ENCODE measurements at places on chromosomes 1 and 21. TPM values are rescaled to one million over a fixed set of nuclear protein-coding genes. Genes with fewer than 3 reads are reported as not detected.

DNA sequence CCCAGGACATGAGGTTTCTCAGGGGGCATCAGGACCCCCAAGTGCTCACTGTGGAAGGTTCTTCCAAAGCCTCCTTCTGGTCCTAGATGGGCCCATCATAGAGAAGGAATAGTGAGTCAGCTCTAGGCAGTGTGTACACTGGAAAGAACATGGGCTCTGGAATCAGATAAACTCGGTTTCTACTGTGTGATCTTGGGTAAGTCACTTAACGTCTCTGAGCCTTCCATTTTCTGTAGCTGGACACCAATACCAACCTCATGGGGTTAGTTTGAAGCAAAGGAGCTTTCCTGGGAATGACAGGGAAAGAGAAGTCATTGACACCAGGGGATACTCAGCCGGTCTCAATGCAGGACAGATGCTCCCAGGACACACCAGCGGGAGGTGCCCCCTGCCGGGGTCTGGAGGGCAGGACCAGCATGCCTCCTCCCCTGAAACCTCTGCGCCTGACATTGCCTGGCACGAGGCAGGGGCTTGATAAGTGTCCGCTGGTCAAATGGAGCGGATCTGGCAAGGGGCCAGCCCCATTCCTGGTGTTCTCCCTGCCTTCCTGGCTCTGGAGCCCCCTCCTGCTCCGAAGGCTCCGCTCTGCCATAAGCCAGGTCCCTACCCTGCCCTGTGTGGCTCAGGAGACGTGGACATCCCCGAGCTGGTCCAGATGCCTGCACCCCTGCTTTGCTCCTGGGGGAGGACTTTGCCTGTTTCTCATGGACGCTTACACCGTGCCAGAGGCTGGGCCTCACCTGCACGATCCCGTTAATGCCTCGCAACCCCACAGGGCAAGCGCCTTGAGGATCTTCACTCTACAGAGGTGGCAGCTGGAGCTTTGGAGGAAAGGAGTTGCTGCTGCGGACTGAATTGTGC lies 52.8 kb downstream of the EDN2 start:
- no peak for DNase-seq
- peaks cover 4% of the 10 kb centered on the region for H3K4me1 ChIP-seq
- H3K27ac ChIP-seq, result no peak overlapping the region
- H3K27me3 ChIP-seq, result peaks cover 10% of the 10 kb centered on the region

- DNase-seq, result no peak
- H3K4me3 ChIP-seq, result no peak overlapping the region
- no peak overlapping the region for H3K27ac ChIP-seq
- no peaks in the 10 kb centered on the region for H3K4me1 ChIP-seq
- H3K36me3 ChIP-seq, result no peaks in the 10 kb centered on the region
Observed at GRCh38 chr1:197927908-197928665, 10.9 kb downstream of the LHX9 start.

GRCh38 chr1:22038036-22038435 lies 14.5 kb upstream of the CDC42 start:
- no peaks in the 10 kb centered on the region for H3K36me3 ChIP-seq
- peaks cover 34% of the 10 kb centered on the region for H3K4me1 ChIP-seq
- no peak overlapping the region for H3K4me3 ChIP-seq
- no peaks in the 10 kb centered on the region for H3K27me3 ChIP-seq
- DNase-seq, result no peak

DNA sequence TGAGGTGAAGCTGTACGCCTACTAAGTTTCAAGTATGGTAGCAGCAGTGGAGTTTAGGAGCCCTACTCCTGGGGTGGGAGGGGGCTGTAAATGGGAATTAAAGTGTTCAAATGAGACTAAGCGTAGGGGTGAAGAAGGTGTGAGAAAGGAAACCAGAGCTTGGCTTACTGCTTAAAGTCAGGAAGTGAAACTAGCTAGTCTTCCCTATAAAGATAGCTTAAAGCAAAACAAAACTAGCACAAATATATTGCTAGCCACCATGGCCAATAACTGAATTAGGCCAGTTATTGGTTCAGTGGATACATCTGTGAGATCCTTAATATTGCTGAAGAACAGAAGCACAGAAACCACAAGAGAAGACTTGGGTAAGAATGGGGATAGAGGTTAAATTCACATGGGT lies 492.2 kb upstream of the PKN2 start:
- DNase-seq, result no peak
- no peak overlapping the region for H3K4me3 ChIP-seq
- H3K4me1 ChIP-seq, result no peaks in the 10 kb centered on the region
- no peak overlapping the region for H3K27ac ChIP-seq
- no peaks in the 10 kb centered on the region for H3K36me3 ChIP-seq

DNA sequence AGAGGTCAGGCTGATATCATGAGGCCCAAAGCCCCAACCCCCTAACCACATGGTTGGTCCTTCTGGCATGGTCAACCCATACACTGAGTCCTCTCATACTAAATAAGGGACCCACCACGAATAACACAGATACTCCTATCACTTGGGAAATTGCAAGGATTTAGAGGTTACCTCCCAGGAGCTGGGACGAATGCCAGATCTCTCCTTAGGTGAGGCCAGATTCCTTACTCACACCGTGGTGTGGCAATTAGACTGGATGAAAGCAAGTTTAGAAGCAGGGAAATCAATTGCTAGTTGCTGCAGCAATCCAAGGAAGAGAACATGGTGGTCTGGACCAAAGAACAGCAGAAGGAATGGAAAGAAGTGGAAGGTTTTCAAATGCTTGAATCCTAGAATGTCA lies 60.1 kb downstream of the IER5 start:
- H3K36me3 ChIP-seq, result no peaks in the 10 kb centered on the region
- DNase-seq, result no peak
- peaks cover 24% of the 10 kb centered on the region for H3K4me1 ChIP-seq
- no peak overlapping the region for H3K27ac ChIP-seq

GRCh38 chr1:177869586-177869985 lies 100.3 kb downstream of the SEC16B start:
- no peak overlapping the region for H3K27ac ChIP-seq
- H3K36me3 ChIP-seq, result no peaks in the 10 kb centered on the region
- no peak for DNase-seq
- H3K4me3 ChIP-seq, result no peak overlapping the region
- peaks cover 26% of the 10 kb centered on the region for H3K27me3 ChIP-seq
- peaks cover 21% of the 10 kb centered on the region for H3K4me1 ChIP-seq

DNA sequence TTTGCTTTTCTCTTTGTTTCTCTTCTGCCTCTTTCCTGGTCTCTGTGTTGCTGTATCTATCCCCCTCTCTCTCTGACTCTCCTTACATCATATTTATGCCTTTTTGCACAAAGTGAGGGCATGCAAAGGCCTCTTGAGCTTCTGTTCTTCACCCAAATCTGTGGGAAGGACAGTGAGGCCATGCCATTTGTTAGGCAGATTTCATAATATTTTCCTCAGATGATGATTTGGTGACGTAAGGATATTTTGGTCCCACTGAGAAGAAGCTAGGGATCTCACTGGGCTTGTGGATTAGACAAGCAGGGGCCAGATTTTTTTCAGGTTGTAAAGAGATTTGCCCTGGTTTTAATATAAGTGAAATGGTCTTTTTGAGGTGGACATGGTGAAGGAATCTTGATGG lies 249.4 kb upstream of the USP24 start:
- H3K27me3 ChIP-seq, result no peaks in the 10 kb centered on the region
- no peak overlapping the region for H3K4me3 ChIP-seq
- H3K4me1 ChIP-seq, result no peaks in the 10 kb centered on the region
- no peak for DNase-seq
- no peak overlapping the region for H3K27ac ChIP-seq

GRCh38 chr1:174244017-174244416 lies 84.7 kb downstream of the RABGAP1L start:
- H3K27ac ChIP-seq, result no peak overlapping the region
- H3K4me3 ChIP-seq, result no peak overlapping the region
- H3K36me3 ChIP-seq, result no peaks in the 10 kb centered on the region
- H3K4me1 ChIP-seq, result peaks cover 19% of the 10 kb centered on the region

DNA sequence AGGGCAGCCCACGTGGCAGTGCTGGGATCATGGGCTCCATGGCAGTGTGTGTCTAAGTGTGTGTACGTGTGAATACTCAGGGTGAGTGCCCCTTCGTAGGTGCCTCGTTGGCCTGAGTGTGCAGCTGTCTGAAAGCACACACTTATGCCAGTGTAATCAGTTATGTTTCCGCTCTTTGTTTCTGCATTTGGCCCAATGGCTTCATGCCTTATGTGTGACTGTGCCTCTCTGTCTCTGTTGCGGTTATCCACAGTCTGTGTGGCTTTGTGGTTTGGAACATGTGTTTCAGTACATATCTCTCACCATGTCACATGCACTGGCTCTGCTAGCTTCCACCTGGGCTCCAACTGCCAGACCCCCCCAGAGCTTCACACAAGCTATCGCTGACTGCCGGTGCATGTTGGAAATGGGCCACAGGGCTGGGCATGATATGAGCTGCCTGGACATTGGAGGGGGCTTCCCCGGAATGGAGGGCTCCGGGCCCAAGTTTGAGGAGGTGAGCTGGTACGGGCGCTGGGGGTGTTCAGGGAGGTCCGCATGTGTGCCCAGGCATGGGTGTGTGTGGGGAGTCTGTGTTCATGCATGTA lies 70.3 kb upstream of the TINAGL1 start:
- no peak for DNase-seq
- no peaks in the 10 kb centered on the region for H3K27me3 ChIP-seq
- no peaks in the 10 kb centered on the region for H3K36me3 ChIP-seq
- no peak overlapping the region for H3K4me3 ChIP-seq
- peaks cover 70% of the 10 kb centered on the region for H3K4me1 ChIP-seq

DNA sequence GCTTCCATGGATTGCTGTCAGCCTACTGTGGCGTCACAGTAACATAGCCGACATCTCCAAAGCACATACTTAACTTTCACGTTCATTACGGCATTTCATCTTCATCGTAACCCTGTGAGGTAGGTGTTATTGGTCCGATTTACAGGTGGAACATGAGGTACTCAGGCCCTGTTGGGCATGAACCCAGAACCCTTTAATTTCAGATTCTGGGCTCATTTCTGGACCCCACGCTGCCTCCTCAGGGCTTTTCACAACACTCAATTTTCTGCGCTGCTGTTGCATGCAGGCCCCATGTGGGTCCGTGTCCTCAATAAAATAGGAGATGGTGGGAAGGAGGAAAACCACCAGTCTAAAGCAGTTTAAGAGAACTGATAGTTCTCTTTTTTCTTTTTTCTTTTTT lies 39.6 kb downstream of the UBE2T start:
- no peak for DNase-seq
- peaks cover 82% of the 10 kb centered on the region for H3K27me3 ChIP-seq
- H3K4me3 ChIP-seq, result no peak overlapping the region
- no peak overlapping the region for H3K27ac ChIP-seq

- no peak overlapping the region for H3K27ac ChIP-seq
- H3K27me3 ChIP-seq, result peaks cover 2% of the 10 kb centered on the region
- no peaks in the 10 kb centered on the region for H3K36me3 ChIP-seq
- no peak for DNase-seq
- no peak overlapping the region for H3K4me3 ChIP-seq
Observed at GRCh38 chr1:203038217-203038741, 12.0 kb downstream of the PPFIA4 start.

GRCh38 chr1:6580593-6581409 lies 1.0 kb downstream of the ZBTB48 start:
- no peak for DNase-seq
- H3K36me3 ChIP-seq, result no peaks in the 10 kb centered on the region
- peak overlapping the region; percentile 98 for H3K4me3 ChIP-seq

- peaks cover 1% of the 10 kb centered on the region for H3K36me3 ChIP-seq
- no peak for DNase-seq
- H3K27ac ChIP-seq, result no peak overlapping the region
- peaks cover 9% of the 10 kb centered on the region for H3K4me1 ChIP-seq
- H3K4me3 ChIP-seq, result no peak overlapping the region
- no peaks in the 10 kb centered on the region for H3K27me3 ChIP-seq
Observed at GRCh38 chr1:45348966-45349677, 8.9 kb upstream of the MUTYH start.

- H3K27ac ChIP-seq, result no peak overlapping the region
- H3K4me3 ChIP-seq, result no peak overlapping the region
- H3K4me1 ChIP-seq, result peaks cover 6% of the 10 kb centered on the region
Observed at GRCh38 chr21:36027347-36027746, 33.0 kb downstream of the SETD4 start.

DNA sequence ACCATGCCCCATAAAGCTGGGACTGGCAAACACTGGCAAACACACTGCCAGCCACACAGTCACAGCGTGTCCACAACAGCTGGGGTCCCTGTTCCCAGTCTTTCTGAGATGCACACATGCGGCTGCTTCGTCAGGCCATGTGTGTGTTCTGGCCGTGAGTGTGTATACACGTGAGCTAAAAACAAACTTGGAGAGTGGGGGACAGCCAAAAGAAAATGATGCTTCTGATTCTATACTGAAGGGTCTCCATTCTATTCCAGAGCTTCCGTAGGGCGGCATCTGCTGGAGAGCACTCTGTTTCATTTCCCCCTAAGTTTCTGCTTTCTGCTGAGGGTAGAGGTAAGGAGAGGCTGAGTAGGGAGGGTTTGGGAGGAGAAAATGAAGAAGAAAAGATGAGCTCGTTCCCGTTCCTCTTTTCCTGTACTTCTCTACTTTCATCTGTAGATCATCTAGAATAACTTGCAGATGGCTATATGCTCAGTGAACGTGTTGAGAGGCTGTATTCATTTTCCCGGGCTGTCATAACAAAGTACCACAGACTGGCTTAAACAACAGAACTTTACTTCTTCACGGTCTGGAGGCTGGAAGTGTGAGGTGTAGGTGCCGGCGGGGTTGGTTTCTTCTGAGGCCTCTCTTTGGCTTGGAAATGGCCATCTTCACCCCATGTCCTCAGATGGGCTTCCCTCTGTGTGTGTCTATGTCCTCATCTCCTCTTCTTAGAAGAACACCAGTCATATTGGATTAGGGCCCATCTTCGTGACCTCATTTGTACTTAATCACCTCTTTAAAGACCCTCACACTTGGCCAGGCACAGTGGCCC lies 151.6 kb downstream of the TOMM20 start:
- no peaks in the 10 kb centered on the region for H3K36me3 ChIP-seq
- H3K27me3 ChIP-seq, result no peaks in the 10 kb centered on the region
- peak overlapping the region; percentile 100 for H3K27ac ChIP-seq
- no peak for DNase-seq
- no peak overlapping the region for H3K4me3 ChIP-seq
- H3K4me1 ChIP-seq, result peaks cover 99% of the 10 kb centered on the region

The S100A14 gene
- 2.0 TPM for total RNA-seq

The NR5A2 gene
- total RNA-seq, result 2.8 TPM

The NCF2 gene
- 0.46 TPM for total RNA-seq

The MROH9 gene
- not detected for total RNA-seq

The CD101 gene
- total RNA-seq, result not detected

The SELL gene
- total RNA-seq, result 0.32 TPM
